ENCODE measurements at places on chromosomes 12 and 14.

GRCh38 chr12:93734784-93735183 lies 57.6 kb downstream of the CRADD start:
- DNase-seq = no peak

GRCh38 chr14:64734990-64735389 lies 30.8 kb downstream of the PLEKHG3 start:
- no peak for DNase-seq

- DNase-seq = no peak
Measured at GRCh38 chr14:106848330-106849121, 1322.1 kb downstream of the TMEM121 start.

GRCh38 chr14:68262567-68262966 lies 443.0 kb downstream of the RAD51B start:
- DNase-seq = no peak

DNA sequence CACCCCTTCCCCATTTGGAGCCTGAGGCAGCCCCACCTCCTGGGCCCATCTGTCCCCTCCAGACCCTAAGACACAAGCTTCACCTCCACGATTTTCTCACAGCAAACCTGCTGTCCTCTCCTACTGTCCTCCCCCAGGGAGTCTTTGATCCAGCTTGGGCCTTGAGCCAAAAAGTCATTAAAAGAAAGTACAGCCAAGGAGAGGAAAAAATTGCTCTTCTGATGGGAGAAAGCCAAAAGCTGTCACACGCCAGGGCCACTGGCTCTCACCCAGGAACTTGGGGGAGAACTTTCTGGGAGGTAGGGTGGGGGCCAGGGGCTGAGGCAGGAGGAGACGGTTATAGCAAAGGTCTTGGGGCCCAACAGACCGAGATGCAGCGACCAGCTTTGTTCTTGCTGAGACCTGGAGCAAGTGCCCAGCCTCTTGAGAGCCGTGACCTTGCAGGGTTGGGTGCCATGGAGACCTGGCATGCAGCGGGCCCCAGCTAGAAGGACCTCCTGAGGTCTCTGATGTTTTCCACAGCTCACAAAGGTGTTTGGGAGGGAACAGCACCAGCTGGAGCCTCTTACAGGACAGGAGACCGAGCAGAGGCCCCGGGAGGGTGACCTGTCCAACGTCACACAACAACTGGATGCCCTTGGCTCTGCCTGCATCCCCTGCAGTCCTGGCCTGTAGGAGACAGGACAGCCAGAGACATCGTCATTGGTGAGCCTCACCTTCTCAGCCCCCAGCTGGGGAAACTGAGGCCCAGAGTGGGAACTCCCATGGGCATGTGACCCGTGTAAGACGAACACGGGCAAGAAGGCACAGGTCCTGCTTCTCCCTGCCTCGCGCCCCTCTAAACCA lies 124.5 kb downstream of the CALM1 start:
- DNase-seq = no peak

DNA sequence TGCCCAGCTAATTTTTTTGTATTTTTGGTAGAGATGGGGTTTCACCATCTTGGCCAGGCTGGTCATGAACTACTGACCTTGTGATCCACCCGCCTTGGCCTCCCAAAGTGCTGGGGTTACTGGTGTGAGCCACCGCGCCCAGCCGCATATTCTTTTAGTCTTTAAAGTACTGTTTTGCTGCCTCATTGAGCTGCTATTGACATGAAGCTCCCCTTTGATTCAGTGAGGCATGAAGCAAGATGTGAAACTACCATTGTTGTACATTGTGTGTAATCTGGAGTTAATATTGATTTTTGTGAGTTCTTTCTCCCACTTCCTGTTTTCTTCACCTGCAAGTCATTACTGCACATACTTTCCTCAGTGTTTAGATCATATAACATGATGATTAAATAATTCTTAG lies 80.8 kb downstream of the MNAT1 start:
- DNase-seq = no peak

GRCh38 chr12:64673490-64674169 lies 63.3 kb downstream of the RASSF3 start:
- DNase-seq = no peak

DNA sequence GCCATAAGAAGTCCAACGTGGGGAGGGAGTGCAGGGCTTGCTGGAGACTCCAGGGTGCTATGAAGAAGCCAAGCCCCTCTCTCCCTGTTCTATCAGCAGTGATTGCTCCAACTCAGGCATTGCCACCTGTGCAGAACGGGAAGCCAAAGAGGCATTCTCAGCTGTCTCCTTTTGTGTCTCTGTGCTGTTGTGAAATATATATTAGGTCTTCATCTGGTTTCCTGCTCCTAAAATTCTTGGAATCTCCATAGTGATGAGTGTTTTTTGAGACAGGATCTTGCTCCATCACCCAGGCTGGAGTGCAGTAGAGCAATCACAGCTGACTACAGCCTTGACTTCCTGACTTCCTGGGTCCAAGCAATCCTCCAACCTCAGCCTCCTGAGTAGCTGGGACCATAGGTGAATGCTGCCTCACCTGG lies 51.2 kb upstream of the AEBP2 start:
- no peak for DNase-seq

DNA sequence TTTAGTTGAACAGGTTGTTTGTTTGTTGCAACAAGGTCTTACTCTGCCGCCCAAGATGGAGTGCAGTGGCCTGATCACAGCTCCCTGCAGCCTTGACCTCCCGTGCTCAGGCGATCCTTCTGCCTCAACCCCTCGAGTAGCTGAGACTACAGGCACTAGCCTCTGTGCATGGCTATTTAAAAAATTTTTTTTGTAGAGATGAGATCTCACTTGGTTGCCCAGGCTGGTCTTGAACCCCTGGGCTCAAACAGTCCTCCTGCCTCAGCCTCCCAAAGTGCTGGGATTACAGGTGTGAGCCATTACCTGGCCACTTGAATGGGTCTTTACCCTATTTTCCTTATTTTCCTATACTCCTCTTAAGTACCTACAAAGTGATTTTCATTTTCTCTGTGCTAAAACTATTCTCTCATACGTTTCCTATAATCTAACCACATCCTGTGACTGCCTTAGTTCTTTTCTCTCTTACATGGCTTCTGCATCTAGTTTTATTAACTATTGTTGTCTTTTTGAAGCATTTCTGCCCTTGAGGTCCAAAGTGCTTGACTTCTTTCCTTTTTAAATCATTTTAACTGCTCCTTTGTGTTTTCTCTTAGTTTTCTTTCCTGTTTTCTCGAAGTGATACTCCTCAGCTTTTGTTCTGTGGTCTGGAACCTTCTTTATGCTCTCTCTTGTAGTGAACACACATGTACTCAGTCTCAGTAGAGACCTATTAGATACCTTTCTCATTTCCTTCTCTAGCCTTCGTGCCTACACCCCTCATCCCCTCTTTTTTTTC lies 14.1 kb downstream of the GPX2 start:
- DNase-seq = no peak

- no peak for DNase-seq
Measured at GRCh38 chr14:46250113-46250703, 401.4 kb downstream of the RPL10L start.

DNA sequence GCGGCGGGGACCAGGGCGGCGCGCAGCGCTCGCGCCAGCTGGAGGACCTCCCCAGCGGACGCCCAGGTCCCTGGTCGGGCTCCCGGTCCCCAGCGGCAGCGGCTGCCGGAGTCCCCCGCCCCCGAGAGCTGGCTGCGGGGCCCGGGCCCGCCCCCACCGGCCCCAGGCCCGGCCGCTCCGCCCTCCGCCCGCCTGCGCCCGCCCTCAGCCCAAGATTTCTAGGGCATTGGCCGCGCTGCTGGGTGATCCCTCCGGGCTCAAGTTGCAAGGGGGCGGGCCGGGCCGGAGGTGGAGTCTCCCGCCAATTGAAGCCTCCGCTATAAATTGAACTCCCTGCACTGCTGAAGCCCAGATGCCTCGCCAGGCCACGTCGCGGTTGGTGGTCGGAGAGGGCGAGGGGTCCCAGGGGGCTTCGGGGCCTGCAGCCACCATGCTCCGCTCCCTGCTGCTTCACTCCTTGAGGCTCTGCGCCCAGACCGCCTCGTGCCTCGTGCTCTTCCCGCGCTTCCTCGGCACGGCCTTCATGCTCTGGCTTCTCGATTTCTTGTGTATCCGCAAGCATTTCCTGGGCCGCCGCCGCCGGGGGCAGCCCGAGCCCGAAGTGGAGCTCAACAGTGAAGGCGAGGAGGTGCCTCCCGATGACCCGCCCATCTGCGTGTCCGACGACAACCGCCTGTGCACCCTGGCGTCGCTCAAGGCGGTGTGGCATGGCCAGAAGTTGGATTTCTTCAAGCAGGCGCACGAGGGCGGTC lies at the start of gene DIO3:
Gene DIO3, plus strand, starts transcription at position 351 of the 752 bp plus-strand sequence.
- DNase-seq = no peak

DNA sequence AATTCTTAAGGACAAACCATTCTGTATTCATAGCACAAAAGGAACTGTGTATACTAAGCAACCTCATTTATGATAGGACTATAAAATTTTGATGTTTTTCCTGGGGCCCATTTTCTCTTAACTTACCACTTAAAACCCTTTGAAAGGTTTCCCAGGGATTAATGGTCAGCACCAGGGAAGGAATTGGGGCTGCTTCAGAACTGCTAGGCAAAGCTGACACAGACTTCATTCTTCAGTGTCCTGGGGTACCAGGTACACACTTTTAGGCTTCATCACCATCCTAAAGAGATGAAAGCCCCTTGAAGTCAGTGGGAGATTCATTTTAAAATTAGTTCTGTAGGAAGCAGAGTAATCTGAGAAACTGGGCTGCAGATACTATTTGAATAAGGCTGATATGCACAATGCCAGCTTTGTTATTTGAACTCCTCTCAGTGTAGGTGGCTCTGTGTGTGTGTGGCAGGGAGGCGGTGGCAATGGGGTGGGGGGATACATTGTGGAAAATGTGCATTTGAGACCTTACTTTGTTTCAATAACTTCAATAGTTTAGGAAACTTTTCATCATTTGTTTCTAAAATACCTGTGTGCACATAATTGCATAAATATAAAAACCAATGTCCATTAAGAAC lies 329.3 kb upstream of the DCN start:
- no peak for DNase-seq

DNA sequence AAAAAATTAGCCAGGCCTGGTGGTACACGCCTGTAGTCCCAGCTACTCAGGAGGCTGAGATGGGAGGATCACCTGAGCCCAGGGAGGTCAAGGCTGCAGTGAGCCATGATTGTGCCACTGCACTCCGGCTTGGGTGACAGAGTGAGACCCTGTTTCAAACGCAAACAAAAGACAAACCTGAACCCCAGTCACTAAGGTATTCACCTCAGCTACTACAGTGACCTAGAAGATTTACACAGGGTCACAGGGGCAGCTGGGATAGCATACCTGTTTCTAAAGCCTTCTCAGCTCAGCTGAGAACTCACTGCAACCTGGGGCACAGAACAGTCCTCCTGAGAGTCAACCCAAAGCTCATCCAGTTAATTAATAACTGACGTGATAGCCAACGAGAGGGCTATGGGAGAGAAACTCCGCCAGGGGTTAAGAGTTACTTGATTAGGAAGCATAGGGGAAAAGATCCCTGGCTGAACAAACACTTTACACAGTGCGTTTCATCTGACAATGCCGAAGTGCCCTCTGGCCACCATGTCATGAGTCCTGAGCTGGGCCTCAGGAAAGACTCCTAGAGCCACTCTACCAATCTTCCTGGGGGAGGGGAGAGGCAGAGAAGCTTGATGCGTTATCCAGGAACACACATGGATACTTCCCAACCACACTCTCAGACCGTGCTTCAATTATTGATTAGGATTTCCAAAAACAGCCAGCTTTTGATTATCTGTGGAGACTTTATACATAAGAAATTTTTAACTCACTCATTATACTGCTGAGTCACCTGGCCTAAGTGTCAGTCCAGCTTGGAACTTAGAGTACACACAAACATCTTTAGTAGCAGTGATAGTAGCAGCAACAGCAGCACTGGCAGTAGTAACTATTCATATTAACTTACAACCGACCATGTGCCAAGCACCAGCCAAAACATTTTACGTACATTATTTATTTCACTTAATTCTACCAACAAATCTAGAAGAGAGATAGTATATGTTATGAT lies 48.2 kb downstream of the FOXN3 start:
- no peak for DNase-seq

DNA sequence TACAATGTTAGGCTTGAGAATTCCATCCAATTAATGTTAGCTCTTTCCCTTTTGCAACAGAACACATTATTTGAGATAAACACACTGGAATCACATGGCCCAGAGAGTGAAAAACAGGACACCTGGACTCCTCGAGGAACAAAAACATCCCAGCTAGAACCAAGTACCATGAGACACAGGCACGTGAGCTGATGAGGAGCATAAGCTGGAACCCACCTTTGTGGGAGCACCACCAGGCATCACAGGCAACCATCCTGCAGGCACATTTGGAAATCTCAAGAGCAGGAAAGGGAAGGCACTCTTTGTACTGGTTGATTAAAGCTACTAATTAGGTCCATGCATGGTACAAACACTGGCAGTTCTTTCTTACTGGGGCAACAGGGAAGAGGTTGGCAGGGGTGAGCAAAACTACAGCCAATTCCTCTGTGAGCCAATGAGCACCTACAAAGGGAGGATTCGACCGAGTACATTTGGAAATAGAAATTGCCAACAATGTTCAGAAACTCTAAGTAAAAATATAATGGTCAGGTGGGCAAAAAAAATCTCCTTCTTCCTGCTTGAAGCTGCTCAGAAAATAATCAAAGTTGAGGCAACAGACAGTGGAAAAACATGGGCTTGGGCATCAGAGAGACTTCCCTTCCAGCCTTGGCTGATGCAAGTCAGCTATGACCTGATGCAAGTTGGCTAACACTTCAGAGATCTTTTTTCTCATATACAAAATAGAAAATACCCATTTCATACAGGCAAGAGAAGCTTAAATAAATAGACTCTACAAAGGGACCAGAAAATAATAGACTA lies 216.7 kb downstream of the NUAK1 start:
- no peak for DNase-seq

- no peak for DNase-seq
Measured at GRCh38 chr14:56194042-56194441, 75.8 kb downstream of the PELI2 start.

DNA sequence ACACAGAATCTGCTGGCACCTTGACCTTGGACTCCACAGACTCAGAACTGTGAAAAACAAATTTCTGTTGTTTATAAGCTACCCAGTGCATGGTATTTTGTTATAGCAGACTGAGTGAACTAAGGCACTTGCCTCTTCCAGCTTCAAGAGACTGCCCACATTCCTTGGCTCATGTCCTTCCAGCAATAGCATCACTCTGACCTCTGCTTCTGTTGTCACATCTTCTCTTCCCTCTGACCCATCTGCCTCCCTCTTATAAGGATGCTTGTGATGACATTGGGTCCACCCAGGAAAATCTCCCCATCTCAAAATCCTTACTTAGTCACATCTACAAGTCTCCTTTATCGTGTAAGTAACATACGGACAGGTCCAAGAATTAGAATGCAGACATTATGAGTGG lies 200.4 kb downstream of the PIK3C2G start:
- DNase-seq = no peak

Measured in activated CD8-positive, alpha-beta memory T cell treated with anti-CD3 and anti-CD28 coated beads for 4 hours (primary cell).